Anterior cingulate cortex (tissue), 58 donors: ENCODE measurements at places on chromosomes 7 and 10.

- no peak for DNase-seq
Measured at GRCh38 chr10:51244748-51245490, 170.6 kb downstream of the PRKG1 start.

DNA sequence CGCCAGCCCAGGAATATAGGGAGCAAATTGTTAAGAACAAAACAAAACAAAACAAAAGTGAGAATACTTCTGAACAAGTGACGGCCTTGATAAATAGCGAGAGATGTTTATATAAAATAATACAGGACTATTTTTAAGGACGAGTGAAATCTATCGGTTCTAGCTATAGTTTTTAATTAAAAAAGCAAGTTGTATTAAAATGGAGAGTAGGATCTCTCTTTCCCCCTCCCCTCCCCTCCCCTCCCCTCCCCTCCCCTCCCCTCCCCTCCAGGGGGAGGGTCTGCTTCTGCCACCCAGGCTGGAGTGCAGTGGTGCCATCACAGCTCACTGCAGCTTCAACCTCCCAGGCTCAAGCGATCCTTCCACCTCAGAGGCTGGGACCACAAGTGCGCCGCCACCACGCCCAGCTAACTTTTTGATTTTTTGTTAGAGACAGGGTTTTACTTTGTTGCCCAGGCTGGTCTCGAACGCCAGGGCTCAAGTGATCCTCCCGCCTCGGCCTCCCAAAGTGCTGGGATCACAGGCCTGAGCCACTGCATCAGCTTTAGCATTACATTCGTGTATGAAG, 440 bp upstream of the TCAF1 start:
- no peak for DNase-seq

- DNase-seq = no peak
Measured at GRCh38 chr7:131786204-131786603, 229.8 kb upstream of the PODXL start.

- DNase-seq = no peak
Measured at GRCh38 chr7:152112829-152113228, 87.4 kb downstream of the GALNT11 start.

GRCh38 chr7:144731661-144732351, 104.0 kb downstream of the TPK1 start:
- no peak for DNase-seq

- no peak for DNase-seq
Measured at GRCh38 chr7:89839329-89839728, 314.9 kb upstream of the STEAP1 start.

GRCh38 chr7:123784263-123784662, 35.5 kb upstream of the WASL start:
- DNase-seq = no peak
